B cell (primary cell): ENCODE measurements at places on chromosomes 4 and X. TPM values are rescaled to one million over a fixed set of nuclear protein-coding genes. Genes with fewer than 3 reads are reported as not detected.
A peak's percentile ranks its signal among the peaks of the same experiment; 100 is the strongest.

- DNase-seq, result no peak
Measured at GRCh38 chr4:99321241-99322191, at the start of gene ADH1B. Gene ADH1B (minus strand): TSS chr4:99321401. CDS start chr4:99321331, 70 bp downstream.

DNA sequence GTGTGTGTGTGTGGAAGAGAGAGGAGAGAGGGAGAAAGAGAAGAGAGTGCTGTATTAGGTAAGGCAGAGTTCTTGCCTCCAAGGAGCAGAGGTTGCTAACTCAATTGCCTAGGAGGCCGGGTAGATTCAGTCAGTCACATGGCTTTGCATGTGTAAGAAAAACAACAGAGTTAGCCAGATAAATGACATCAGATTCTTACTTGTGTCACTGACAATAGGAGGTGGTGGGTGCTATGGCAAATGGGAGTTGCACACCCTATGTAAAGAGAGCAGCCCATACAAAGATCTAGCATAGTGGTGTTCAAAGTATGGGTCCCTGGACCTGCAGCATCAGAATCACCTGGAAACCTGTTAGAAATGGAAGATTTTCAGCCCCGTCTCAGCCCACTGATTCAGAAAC is 14.4 kb upstream of the PGRMC2 start:
- DNase-seq, result no peak

- DNase-seq, result peak; percentile 68
Measured at GRCh38 chrX:323721-324628, 5.4 kb upstream of the GTPBP6 start.

DNA sequence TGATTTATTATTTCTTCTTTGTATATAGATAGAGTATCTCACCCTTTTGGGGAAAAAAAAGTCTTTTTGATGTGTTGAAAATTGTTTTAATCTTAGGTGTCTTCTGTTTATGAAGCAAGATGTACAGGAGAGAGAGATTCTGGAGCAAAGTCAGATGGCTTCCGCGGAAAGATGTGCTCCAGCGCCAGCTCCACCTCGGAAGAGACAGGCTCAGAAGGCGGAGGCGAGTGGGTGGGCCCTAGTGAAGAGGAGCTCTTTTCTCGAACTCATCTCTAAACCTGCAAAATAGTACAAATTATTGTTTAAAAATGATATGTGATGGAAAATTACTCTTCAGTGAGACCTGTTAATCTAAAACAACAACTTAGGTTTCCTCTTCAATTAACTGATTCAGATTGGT is 28.9 kb upstream of the TBC1D14 start:
- DNase-seq, result no peak

DNA sequence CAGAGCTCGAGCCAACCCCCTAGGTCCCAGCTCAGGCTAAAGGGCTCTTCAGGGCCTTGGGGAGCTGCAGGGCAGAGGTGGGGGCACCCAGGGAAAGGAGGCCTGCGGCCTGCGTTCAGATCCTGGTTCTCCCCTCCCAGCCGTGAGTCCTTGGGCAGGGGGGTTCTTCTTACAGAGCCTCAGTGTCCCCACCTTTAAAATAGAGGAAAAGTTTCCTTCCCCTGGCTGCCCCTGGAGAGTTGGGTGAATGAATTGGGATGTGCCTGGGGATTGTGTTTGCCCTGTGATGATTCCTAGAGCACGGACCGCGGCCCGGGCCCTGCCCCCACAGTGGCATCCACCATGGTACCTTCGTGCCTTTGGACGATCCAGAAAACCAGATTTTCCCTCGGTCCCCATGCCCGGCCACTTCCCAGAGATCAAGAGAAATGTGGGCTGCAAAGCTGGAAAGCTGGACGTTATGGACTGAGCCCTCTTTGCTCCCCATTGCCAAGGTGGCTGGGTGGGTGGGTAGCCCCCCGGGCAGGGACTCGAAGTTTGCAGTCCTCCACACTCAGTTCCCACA is 11.4 kb downstream of the HTRA3 start:
- DNase-seq, result no peak

- no peak for DNase-seq
Measured at GRCh38 chr4:186719925-186720694, 3.5 kb downstream of the FAT1 start.

DNA sequence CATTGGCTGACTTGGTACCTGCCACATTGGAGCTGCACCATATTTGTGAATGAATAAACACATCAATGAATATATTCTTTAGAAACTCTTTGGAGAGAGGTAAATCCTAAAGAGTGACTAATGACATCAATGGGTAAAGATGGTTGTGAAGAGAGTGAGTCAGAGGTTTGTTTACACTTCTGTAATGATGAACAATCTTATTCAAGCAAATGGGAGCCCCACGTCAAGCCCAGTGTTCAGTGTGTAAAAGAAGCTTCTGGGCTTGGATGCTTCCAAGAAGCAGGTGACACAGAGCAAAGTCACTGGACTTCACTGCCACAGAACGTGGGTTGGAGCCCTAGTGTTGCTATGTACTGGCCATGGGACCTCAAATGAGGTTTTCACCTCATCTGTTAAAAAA is 319.0 kb downstream of the STK32B start:
- DNase-seq, result no peak

DNA sequence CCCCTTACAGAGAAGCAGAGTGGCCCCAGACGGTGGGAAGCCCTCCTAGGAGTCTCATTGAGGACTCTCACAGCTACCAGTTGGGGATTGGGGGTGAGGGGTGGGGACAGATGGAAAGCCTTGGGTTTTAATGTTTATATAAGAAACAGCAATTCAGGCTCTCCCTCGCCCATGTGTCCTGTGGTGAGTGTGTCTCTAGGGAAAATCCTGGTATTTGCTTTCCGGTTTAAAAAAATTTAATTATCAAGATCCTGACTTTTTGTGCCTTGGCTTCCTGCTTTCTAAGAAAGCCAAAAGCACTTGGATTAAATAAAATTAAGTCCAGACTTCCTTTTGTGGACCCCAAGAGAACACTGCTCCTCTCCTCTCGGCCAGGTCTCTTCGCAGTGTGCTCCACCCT is 93.8 kb downstream of the SOWAHB start:
- DNase-seq, result no peak

- DNase-seq, result no peak
Measured at GRCh38 chr4:154076921-154077320, 288.0 kb upstream of the SFRP2 start.

DNA sequence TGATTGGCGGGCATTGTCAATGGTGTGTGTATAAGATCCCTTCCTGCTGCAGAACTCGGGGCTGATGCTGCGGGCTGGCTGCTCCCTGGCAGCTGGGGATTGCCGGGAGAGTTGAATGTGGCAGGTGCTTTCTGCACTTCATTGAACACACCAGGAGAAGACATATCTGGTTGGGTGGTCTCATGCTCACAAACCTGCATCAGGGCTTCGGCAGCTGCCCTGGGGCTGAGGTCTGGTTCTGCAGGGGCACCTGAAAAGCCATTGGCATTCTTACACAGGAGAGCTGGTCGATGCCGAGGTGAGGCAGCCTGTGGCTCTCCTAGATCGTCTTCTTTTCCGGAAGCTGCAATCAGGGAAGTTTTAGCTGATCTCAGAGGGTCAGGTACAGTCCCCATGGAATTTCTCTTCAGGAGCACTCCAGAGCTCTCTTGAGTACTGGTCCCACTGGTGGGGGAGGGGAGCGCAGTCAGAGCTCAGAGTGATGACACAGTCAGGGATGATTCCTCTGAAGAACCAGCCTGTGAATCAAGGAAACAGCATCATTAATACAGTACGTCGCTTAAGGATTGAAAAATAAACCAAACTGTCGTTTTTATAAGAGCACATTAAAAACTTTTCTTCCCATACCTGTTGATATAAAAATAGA is 57.8 kb downstream of the GPRIN3 start:
- DNase-seq, result no peak

DNA sequence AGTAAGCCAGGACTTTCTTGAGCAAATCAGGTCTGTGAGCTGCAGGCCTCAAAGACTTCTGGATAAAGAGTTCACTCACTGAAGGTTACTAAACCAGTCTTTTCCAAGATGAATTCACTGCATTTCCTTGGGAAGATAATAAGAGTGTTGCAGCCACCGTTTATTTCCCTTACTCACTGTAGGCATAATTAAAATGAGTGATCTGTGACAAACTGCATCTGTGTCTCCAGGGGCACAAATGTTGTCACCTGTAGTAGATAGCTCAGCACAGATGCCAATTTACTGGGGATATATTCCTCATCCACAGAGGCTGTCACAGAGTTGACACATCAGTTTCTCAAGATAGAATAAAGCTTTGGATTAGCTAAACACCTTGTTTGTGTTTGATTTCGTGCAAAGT is 580.2 kb downstream of the SPRY1 start:
- DNase-seq, result no peak

GRCh38 chr4:15653864-15654592 is 1.1 kb downstream of the FBXL5 start:
- peak; percentile 12 for DNase-seq

DNA sequence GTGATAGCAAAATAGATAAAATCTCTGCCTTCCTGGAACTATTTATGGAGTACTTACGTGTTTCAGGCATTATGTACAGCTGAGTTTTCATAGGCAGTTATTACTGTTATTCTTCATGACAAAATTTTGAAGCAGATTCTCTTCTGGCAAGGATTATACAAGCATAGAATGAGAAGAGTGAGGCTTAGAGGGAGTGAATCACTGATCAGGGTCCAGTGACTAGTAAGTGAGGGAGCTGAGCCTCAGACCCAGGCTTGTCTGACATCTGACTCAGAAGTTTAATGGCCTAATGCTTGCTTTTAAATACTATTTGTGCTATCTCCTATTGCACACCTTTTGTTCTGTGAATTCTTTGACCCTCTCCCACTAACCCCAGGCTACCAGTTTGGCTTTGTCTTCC is 110.6 kb downstream of the DTHD1 start:
- no peak for DNase-seq

Gene REPS2
- total RNA-seq, result 4.9 and 9.4 TPM in 2 replicates

Gene FGFBP2
- total RNA-seq, result 0.59 TPM in 1 of 2 replicates, not detected in the other

Gene GAK
- total RNA-seq, result 283 and 302 TPM in 2 replicates

Gene DTHD1
- not detected in 2 replicates for total RNA-seq

Gene VSIG4
- total RNA-seq, result not detected in 2 replicates

Gene ABLIM2
- 68.3 and 79.0 TPM in 2 replicates for total RNA-seq

Gene ATP2B3
- not detected in 2 replicates for total RNA-seq
